Ovary (tissue), 10 donors: ENCODE measurements at places on chromosomes 11 and 22.

DNA sequence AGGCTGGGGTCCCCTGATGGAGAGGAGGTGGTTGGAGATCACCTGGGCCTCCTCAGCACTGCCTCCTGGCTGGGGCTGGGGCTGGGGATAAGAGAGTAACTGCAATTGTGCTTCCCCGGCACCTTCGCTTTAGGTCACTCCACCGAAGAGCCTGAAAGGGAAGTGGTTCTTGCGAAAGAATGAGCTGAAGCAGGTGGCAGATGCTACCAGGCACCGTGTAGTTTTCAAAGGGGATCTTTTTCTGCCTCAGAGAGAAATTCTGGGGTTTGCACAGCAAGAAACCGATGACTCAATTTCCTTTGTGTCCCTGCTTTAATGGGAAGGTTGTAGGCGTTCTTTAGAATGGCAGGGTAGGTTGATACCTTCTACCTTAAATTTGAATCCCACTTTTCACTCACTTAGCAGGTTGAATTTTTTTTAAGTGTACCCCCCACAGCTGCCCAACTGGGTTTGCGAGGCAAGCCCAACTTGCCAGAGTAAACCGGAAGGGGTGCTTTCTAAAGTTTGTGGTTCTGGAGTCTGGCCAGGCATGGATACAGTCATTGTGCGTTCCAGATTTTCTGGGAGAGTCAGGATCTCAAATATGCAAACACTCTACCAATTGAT lies 5.3 kb downstream of the CD44 start:
- H3K4me1 ChIP-seq: no peaks in the 10 kb centered on the region
- no peak for DNase-seq
- no peaks in the 10 kb centered on the region for H3K27me3 ChIP-seq
- no peaks in the 10 kb centered on the region for H3K36me3 ChIP-seq

- DNase-seq: no peak
- no peak overlapping the region for H3K27ac ChIP-seq
- H3K4me1 ChIP-seq: peaks cover 10% of the 10 kb centered on the region
- no peaks in the 10 kb centered on the region for H3K36me3 ChIP-seq
- no peaks in the 10 kb centered on the region for H3K27me3 ChIP-seq
Measured at GRCh38 chr11:71426413-71426812, 21.8 kb downstream of the DHCR7 start.

- no peak overlapping the region for H3K4me3 ChIP-seq
- H3K27ac ChIP-seq: no peak overlapping the region
- no peaks in the 10 kb centered on the region for H3K4me1 ChIP-seq
- H3K27me3 ChIP-seq: no peaks in the 10 kb centered on the region
- H3K36me3 ChIP-seq: no peaks in the 10 kb centered on the region
Measured at GRCh38 chr11:75161506-75162095, 10.7 kb downstream of the SLCO2B1 start.

- no peak for DNase-seq
- H3K27ac ChIP-seq: no peak overlapping the region
- no peaks in the 10 kb centered on the region for H3K4me1 ChIP-seq
- no peaks in the 10 kb centered on the region for H3K27me3 ChIP-seq
- H3K36me3 ChIP-seq: no peaks in the 10 kb centered on the region
Measured at GRCh38 chr11:102924851-102925380, 30.6 kb downstream of the MMP13 start.

GRCh38 chr11:127598476-127598875 lies 597.9 kb upstream of the KIRREL3 start:
- H3K4me1 ChIP-seq: no peaks in the 10 kb centered on the region
- no peaks in the 10 kb centered on the region for H3K36me3 ChIP-seq
- no peak overlapping the region for H3K27ac ChIP-seq
- no peak for DNase-seq

- H3K27ac ChIP-seq: no peak overlapping the region
- no peak overlapping the region for H3K4me3 ChIP-seq
- no peaks in the 10 kb centered on the region for H3K36me3 ChIP-seq
- no peak for DNase-seq
- H3K4me1 ChIP-seq: no peaks in the 10 kb centered on the region
Measured at GRCh38 chr11:76025068-76025467, 181.2 kb downstream of the WNT11 start.
